Upper lobe of right lung (tissue), 1 donor: ENCODE measurements at places on chromosomes 3 and 15.
A peak's percentile ranks its signal among the peaks of the same experiment; 100 is the strongest.

GRCh38 chr3:48399387-48400172, 27.6 kb downstream of the FBXW12 start:
- no peak for DNase-seq

DNA sequence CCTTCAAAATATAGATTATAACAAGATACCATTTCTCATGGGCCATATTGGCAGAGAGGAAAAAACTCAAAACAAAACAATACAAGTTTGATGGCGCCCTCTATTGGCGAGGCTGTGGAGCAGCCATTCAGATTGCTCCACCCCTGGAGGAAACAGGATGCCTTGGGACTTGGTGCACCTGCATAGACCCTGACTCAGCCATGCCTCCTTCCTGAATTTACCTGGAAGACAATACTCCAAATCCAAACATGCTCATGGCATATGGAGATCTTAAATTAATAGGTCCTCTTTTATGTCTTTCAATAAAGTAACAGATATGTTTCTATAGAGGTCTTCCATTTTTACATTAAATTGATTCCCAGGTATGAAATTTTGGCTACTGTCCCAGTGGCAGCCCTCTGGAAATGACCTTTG, 90.0 kb downstream of the APBA2 start:
- DNase-seq = no peak

DNA sequence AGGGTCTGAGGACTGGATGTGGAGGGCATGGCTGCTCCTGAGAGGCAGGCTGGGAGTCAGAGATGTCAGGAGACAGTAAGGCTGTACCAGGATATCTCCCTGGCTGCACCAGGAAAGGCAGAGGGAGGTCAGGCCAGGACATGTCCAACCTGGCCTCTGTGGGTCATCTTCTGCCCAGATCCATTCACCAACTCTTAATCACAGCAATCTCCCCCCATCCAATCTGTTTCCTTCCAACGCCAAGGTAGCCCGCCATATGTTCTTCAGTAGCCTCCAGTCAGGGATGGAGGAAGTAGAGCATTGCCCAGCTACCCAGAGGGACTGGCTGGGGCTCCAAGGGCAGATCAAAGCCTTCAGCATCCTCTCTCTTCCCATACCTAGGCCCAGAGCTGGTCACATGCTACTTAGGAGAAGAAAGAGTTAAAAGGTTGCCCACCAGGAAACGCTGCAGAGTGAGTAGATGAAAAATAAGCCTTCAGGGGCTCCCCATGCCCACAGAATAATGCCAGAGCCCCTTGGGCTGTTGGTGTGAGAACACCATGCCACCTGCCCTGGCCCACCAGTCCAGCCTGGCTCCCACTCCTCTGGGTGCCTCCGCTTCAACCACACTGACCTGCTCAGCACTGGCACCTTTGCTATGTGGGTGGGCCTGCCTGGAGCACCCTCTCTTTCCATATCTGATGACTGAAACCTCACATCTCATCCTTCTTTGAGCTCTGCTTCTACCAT, 176.8 kb downstream of the MEGF11 start:
- DNase-seq = no peak

GRCh38 chr3:8607234-8608040, 37.2 kb downstream of the SSUH2 start:
- DNase-seq = no peak

DNA sequence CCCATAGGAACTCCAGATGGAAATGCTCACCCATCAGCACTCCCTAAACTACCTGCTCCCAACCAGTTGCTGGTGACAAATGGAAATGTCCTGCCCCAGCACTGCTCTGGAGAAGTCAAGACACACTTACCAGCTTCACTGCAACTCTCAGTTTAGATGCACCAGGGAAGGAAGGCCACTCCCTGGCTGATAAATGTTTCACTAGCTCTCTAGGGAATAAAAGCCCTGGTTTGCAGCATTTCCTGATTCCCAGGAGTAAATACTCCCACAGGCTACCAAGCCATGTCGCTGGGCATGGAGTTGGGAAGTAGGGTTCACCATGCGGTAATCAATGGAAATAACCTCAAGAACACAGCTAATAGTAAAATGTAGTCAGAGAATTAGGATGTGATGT, 112.0 kb upstream of the NEO1 start:
- no peak for DNase-seq

DNA sequence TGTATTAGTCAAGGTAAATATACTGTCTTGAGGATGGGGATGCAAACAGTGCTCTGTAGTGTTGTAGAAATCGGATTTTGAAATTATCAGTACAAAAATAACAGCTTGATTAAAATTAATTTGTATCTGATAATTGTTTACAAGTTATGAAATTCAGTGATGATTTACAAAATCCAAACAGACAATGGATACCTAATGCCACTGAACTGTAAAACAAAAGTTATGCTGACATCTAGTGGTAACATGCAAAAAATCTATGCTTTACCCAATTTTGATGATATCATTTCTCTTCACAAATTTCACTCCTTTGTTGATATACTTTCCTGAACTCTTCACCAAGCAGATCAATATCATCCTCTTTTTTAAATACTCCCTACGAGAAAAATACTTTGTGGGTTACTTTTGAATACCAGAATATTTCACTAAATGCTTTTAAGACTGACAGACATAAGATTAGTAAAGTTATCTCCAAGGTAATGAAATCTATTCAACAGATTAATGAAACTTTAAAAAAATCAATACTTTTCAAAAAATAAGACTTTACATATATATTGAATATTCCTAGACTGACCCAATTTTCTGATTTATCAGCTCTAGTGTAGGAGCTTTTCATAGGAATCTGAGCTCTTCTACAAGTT, 36.0 kb downstream of the MNS1 start:
- no peak for DNase-seq

- no peak for DNase-seq
These were observed 106.5 kb downstream of the IQCH start for GRCh38 chr15:67361100-67361499.

GRCh38 chr3:30793740-30794139, 100.7 kb downstream of the GADL1 start:
- DNase-seq = no peak

DNA sequence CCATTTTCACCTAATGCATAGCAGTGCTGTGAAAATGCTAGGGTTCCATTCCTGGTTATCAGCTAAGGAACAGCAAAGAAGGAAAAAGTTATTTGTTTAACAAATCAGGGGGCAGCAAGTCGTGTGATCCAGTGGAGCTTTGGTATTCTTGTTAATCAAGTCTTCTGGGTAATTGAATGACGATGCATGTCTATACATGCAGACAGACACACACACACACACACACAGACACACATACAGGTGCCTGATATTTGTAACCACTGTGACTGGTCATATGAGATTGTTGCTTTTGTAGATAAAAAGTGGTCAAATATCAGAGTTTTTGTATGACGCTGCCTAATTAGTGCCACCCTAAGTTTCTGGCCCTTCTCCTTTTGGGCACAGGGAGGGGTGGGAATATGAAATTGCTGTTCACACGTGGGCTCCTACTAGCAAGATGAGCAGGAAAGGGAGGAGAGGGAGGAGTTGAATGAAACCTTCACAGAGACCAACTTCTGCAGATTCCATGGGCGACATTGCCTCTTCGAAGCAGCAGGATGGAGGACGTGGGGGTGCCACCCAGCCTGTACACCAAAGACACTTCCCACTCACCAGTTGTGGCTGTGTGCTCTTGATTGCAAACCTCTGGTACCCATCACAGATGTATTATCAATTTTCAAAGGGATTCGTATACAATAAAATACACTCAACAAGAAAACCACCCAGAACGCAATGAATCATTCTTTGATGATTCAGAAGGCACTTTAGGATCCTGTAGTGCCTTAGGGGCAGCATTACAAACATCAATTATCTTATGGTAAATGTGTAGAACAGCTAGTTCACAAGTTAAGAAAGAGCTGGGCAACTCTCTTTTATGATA, 281.9 kb upstream of the ICE2 start:
- DNase-seq = no peak

- no peak for DNase-seq
These were observed 26.8 kb downstream of the POLG start for GRCh38 chr15:89307791-89308190.

DNA sequence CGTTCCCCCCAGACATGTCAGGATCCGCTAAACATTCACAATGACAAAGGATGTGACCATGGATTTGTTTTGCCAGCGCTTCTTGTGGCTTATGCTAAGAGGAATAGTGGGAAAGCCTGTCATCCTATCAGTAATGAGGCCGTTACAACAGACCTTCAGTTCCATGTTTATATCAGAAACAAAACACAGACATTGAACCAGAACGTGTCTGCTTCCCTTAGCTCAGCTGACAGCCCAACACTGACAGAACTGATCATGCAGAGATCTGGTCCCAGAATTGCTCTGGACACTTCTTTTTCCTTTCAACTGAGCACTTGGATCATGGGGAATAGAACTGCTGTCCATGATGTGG, 58.3 kb upstream of the MYZAP start:
- no peak for DNase-seq

GRCh38 chr3:2968475-2968874, 141.7 kb downstream of the IL5RA start:
- DNase-seq = no peak

GRCh38 chr15:100973351-100974111, 54.4 kb downstream of the LRRK1 start:
- DNase-seq = no peak

GRCh38 chr3:61155701-61156292, 95.5 kb downstream of the FHIT start:
- no peak for DNase-seq

GRCh38 chr15:59838900-59839299, 149.8 kb upstream of the BNIP2 start:
- DNase-seq = no peak

GRCh38 chr15:67175643-67176071, 78.8 kb downstream of the AAGAB start:
- no peak for DNase-seq

GRCh38 chr3:71309886-71310285, 273.6 kb downstream of the FOXP1 start:
- DNase-seq = no peak

DNA sequence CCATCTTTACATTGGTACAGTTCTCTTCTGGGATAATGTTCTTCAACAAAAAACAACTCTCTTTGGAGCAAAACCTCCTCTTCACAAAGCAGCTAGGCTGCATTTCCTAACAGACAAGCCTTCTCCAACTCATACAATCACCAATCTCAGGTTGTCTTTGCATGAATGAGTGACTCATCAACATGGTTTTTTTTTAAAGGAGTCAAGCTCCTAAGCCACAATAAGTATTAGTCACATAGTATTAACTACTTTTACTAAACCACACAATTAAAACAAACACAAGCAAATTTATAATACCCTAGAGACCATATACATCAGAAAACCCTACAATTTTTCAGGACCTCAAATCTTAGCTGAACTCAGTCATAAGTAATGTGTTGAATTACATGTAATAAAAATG, 137.4 kb downstream of the TBC1D5 start:
- DNase-seq = no peak

- no peak for DNase-seq
These were observed 213.7 kb downstream of the DIPK2A start for GRCh38 chr3:144185276-144185675.

GRCh38 chr15:93141371-93141794, 52.4 kb upstream of the RGMA start:
- DNase-seq = no peak

GRCh38 chr3:15426579-15427118, 695 bp downstream of the METTL6 start:
- DNase-seq = no peak

GRCh38 chr3:33426630-33427317, 13.4 kb downstream of the UBP1 start:
- DNase-seq = no peak

DNA sequence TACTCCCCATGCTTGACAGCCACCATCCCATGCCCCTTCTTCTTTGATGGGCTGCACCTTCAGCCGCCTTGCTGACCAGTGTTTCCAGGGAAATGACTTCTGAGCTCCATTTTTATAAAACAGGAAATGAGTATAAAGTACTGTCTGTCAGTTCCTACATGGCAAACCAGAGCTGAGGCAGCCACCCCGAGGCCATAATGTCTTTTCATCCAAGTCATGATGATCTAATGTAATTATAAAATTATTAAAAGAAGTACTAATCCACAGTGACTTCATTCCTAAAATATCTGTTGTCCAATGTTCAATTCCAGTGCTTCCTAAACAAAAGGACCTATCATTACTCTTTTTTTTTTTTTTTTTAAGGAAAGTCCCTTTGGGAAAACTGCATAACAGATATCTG, 75.2 kb upstream of the HERC1 start:
- DNase-seq = no peak

GRCh38 chr15:70192490-70192889, 94.8 kb upstream of the TLE3 start:
- no peak for DNase-seq

DNA sequence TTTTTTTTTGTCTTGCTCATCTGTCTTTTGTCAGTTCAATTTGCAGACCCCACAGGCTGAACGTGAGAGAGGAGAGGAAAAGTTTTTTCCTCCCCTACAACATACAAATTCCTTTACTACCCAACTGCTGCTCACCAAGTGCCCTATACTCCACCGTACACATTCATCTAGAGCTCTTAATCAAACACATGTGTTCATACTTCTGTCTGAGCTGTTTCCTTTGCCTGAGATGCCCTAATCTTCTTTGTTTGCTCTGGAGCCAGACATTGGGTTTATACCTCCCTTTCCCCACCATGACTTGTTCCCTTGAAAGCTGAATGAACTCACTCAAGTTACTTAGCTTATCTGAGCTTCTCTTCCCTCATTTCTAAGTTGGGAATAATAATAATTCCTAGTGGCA, 122.7 kb upstream of the RASGRP1 start:
- DNase-seq = no peak

- peak; percentile 60 for DNase-seq
These were observed 152.9 kb downstream of the TPRG1 start for GRCh38 chr3:189324538-189325138.

DNA sequence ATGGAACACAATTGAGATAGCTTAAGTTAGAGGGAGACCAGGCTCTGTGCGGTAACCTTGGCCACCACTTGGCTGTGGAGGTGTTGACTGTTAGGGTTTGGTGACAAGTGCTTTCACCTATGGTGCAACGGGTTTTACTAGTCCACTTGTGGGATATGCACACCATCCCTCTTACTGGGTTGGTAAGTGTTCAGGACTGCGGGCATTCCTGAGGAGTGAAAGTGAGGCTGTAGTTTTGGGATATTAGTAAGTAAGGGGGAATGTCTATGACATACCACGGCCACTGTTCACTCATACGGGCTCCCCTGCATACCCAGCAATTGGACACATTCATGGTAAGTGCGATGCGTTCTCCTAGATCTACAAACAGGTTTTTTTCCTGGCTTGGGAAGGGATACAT, 8.0 kb upstream of the RAD54L2 start:
- DNase-seq = no peak

DNA sequence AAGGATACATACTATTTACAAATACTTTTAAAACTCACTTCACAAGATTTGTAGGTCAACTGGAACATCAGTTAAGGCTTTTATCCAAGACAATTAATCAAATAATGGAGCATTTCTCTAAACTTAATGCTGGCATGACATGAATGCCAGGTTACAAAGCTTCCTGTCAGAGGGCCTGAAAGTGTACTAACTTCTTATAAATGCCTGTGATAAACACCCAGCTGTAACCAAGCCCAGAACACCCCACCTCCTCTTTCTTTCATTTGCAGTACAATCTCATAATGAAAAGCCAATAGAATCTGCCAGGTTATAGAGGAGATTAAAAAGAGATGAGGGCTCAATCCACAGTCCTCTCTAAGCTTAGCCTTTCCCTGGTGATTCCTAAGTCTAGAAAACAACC, 214.4 kb downstream of the OSBPL10 start:
- no peak for DNase-seq

GRCh38 chr3:135918600-135918999, 46.9 kb upstream of the PPP2R3A start:
- no peak for DNase-seq

- no peak for DNase-seq
These were observed 59.9 kb upstream of the KLF13 start for GRCh38 chr15:31266712-31267111.
